Thyroid gland (tissue), 4 donors: ENCODE measurements at places on chromosomes 16 and 17. TPM values are rescaled to one million over a fixed set of nuclear protein-coding genes. Genes with fewer than 3 reads are reported as not detected.

DNA sequence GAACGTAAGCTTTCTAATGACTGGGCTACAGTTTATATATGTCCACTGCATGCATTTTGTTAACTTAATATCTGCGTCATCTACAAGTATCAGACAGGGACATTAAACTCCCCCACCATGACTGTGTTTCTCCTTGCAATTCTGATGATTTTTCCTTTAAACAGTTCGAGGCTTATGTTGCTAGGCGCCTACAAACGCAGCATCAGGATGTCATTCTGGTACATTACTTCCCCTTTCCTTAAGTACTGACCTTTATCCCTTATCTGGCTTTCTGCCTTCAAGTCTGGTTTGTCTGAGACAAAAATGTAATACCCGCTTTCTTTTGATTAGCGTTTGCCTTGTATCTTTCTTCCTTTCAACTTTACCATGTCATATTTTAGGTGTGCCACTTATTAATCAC, 362.4 kb downstream of the SLC39A11 start:
- DNase-seq: no peak

The TPSG1 gene
- total RNA-seq: not detected

DNA sequence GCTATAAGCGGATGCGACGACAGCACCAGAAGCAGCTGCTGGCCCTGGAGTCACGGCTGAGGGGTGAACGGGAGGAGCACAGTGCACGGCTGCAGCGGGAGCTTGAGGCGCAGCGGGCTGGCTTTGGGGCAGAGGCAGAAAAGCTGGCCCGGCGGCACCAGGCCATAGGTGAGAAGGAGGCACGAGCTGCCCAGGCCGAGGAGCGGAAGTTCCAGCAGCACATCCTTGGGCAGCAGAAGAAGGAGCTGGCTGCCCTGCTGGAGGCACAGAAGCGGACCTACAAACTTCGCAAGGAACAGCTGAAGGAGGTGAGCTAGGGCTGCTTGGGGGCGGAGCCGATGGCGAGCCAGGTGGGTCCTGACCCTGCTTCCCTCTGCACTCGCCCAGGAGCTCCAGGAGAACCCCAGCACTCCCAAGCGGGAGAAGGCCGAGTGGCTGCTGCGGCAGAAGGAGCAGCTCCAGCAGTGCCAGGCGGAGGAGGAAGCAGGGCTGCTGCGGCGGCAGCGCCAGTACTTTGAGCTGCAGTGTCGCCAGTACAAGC, 10.1 kb downstream of the HIRIP3 start:
- DNase-seq: no peak

- no peak for DNase-seq
These were observed 40.1 kb upstream of the CES5A start for GRCh38 chr16:55915096-55915827.

- no peak for DNase-seq
These were observed 105.0 kb upstream of the MON1B start for GRCh38 chr16:77085981-77086380.
